ENCODE measurements at places on chromosomes 16 and 17.

- DNase-seq: no peak
Measured at GRCh38 chr16:4264546-4264945, 8.3 kb downstream of the TFAP4 start.

GRCh38 chr16:23423496-23424049 lies 29.4 kb downstream of the COG7 start:
- no peak for DNase-seq

DNA sequence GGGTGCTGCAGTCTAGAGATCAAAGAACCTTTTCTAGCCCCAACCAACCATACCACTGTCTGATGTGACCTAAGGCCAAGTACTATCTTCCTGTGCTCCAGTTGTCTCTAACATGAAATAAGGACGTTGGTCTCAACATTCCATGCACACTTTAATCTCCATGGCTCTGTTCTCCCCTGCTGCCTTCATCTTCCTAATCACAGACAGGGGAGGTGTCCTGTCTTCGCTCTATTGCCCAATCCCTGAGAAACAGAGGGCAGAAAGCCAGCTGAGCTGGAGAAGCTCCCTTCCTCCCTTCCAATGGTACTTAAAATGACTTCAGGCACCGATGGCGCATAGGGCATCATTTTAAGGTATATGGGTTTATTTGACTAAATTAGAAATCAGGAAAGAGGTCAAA lies 148.9 kb upstream of the GNAO1 start:
- no peak for DNase-seq

- DNase-seq: no peak
Measured at GRCh38 chr17:48604770-48605329, at the start of gene HOXB6. TSS of gene HOXB6 (minus strand) at chr17:48604986. CDS start at chr17:48598150, 6,836 bp downstream.

GRCh38 chr16:65136681-65137080 lies 14.8 kb upstream of the CDH11 start:
- no peak for DNase-seq

GRCh38 chr16:19841184-19841583 lies 43.5 kb downstream of the GPRC5B start:
- DNase-seq: no peak

- DNase-seq: no peak
Measured at GRCh38 chr16:25036561-25036960, 21.4 kb upstream of the ARHGAP17 start.

GRCh38 chr16:48864055-48864454 lies 254.1 kb upstream of the N4BP1 start:
- DNase-seq: no peak

- DNase-seq: no peak
Measured at GRCh38 chr17:81867170-81867990, 3.8 kb downstream of the ARHGDIA start.

DNA sequence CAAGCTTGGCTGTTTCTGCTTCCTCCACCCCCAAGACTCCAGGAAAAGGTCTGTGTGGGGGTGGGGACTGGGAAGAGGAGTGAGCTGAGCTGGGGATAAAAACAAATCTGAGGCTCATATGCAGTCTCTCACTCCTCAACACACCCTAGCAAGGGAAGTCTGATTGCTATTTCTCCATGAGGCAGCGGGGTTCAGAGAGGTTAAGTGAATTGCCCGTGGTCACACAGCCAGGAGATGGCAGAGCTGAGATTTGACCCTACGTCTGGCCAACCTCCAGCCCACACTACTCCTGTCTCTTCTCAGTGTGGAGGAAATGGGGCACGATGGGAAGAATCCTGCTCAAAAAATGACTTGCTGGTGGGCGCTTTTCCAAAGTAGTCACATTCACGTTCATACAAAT lies 4.8 kb upstream of the ABCC3 start:
- DNase-seq: no peak

GRCh38 chr17:41563607-41564170 lies 8.2 kb downstream of the KRT9 start:
- DNase-seq: no peak

- no peak for DNase-seq
Measured at GRCh38 chr16:7755347-7755882, 422.8 kb downstream of the RBFOX1 start.

GRCh38 chr17:49823614-49824013 lies 24.3 kb downstream of the TAC4 start:
- no peak for DNase-seq

DNA sequence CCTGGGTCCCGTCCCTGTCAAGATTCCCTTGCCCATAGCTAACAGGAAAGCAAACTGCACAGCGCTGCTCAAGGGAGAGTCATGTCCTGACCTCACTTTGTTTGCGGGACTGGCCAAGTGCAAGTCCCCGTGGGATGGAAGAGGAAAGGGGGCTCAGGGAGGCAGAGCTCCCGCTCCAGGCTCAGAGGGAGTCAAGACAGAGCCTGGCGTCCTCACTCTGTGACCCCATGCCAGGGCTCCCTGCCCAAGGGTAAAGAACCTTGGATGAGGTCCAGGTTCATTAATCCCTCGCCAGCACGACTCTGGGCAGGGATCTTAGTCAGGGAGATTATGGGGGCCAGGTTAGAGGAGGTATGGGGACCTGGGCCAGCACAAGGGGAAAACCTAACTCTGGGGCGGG lies 51.5 kb upstream of the CBX4 start:
- no peak for DNase-seq
